ENCODE measurements at places on chromosomes 1 and 21.

DNA sequence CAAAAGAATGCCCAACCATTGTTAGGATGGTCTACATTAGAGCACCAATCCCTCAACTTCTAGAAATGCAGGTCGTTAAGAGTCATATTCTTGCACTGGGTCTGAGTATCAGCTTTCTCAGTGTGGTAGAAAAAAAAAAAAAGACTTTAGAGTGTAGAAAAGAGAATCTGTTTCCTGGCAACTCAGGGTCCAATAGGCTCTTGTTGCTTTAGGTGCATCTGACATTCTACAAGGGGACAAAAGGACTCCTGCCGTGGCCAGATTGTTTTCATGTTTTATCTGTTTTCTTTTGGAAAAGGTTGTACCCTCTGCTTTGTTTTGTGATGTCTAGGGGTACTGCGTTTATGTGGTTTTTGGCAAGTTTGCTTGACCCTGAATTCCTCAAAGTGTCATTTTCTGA lies 105.4 kb upstream of the KCNK2 start:
- no peak for DNase-seq

GRCh38 chr1:31954607-31955283 lies 16.6 kb upstream of the PTP4A2 start:
- no peak for DNase-seq

DNA sequence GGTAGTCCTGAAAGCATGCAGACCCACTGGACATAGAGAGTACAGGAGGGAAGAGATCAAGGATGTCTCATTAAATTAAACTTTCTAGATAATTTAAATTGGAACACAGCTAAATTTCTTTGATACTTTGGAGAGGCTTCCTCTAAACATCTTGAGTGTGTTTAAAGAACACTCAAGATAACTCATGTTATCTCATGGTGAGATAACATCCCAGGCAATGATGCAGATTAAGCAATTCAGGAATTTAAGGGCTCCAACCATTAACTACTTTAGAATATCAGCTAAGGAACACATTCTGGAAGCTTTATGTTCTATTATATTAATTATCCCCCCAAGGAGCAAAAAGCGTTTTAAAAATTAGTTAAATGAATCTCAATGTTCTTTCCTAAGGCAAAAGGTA lies 289.2 kb upstream of the RUNX1 start:
- DNase-seq = no peak

DNA sequence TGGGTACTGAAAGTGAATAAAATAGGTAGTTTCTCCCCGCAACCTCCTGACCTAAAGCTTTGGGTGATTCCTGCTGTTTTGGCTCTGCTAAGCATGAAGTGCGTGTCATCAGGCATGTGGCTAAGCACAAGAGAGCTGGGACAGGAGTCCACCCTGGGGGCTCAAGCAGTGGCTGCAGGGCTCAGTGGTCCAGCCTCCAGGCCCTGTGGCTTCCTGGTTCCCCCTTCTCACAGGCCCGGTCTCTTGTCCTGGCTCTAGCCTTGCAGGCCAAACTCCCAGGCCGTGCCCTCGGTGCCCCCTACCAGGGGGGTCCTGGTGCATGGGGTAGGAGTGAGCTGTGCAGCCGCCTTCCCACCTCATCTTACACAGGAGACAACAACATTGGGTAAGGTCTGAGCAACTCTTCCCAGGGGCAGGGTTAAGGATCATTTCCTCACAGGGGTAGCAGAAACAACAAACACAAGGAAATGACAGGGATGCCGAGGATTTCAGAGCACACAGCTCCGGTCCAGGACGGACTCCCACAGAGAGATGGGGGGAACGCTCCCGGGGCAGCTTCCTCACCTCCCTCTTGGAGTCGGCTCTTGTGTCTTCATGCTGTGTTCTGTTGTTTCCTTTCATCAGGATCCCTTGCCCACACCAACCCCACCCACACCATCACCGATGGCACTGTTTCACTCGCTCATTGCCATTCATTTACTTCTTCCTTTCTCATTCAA lies 19.8 kb upstream of the SLC2A1 start:
- no peak for DNase-seq

- no peak for DNase-seq
Observed at GRCh38 chr1:94646786-94647555, 105.4 kb upstream of the F3 start.

GRCh38 chr1:225987491-225988316 lies 11.4 kb downstream of the SDE2 start:
- no peak for DNase-seq

DNA sequence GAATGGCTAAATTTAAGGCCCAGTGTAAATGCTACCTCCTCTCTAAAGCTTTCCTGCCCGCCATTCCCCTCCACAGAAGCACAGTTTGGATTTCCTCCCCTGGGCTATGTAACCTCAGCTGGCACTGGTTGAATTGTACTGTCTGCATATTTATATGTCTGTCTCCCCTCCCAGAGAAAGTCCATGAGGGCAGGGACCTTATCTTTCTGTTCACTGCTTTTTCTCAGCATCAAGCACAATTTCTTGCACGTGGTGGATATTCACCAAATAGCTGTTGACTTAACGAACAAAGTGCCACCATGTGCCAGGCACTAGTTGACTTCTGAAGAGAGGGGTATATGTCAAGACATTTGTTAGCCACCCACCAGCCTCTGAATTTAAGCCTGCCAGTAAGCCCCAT lies 9.5 kb upstream of the PDIK1L start:
- DNase-seq = no peak

Measured in HuH-7.5 (cell line).